Muscle of leg (tissue), 16 donors: ENCODE measurements at places on chromosomes 1 and 21. TPM values are rescaled to one million over a fixed set of nuclear protein-coding genes. Genes with fewer than 3 reads are reported as not detected.

RABIF gene
- total RNA-seq = 4.3 TPM

ACTRT2 gene
- not detected for total RNA-seq

AGO4 gene
- 11.3 TPM for total RNA-seq

TTC22 gene
- 0.09 TPM for total RNA-seq

RHCE gene
- total RNA-seq = 0.44 TPM

MACO1 gene
- total RNA-seq = 17.0 TPM

DNAJC28 gene
- total RNA-seq = 2.8 TPM

DOCK7 gene
- total RNA-seq = 43.8 TPM

AJAP1 gene
- total RNA-seq = 0.58 TPM

CTH gene
- total RNA-seq = 1.7 TPM

RPTN gene
- total RNA-seq = not detected

LIPI gene
- total RNA-seq = not detected

SEC16B gene
- total RNA-seq = 7.4 TPM

CELF3 gene
- 0.04 TPM for total RNA-seq

TEX38 gene
- not detected for total RNA-seq

UMODL1 gene
- 0.04 TPM for total RNA-seq
